HuH-7.5 (cell line): ENCODE measurements at places on chromosomes 16 and 17.

GRCh38 chr17:32625971-32626370 is 139.2 kb downstream of the CDK5R1 start:
- no peak for DNase-seq

GRCh38 chr17:39867084-39867879 is 720 bp upstream of the ZPBP2 start:
- DNase-seq, result no peak

DNA sequence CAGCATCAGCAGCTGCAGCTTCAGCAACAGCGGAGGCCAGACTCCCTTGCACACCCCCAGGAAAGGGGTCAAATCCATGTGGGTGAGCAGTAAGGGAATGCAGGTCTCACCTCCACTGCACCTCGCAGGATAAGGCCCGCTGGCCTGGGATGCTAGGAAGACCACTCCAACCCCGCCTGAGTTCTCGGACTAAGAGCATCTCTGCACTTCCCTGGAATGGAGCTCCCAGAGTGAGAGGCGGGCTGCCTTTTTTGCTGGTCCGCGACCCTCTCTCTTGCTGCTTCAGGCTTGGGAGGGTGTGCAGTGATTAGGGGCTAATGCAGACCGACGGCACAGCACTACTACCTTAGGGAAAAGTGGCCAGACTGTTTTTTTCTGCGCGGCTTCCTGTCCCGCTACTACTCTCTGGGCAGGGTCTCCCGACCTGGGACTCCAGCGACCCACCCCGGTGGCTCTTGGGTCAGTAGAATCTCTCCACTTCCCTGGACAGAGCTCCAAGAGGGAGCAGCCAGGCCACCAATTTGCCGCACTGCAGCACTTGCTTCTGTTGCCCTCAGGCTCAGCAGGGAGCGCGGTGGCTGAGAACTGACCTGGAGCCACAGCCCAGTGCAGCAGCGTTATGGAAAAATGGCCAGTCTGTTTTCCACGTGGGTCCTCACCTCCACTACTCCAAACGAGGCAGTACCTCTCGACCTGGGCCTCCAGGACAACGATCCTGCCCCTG is 480.4 kb downstream of the CDH8 start:
- DNase-seq, result no peak

DNA sequence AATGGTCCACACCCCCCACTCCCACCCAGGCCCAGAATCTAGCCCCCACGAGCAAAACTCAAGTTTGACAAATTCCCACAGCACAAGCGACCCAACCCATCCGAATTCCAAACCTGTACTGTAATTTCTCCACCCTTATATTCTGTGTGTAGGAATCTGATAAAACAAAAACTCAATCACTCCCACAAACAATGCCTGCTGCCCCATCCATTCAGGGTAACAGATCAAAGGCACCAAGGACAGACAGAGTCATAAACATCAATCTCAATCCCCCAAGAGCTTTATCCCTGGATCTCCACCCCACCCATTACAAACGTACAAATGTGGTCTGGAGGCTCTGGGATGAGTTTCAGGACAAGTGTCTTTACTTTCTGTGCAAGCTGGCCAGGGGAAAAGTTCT is 157.8 kb downstream of the AXIN2 start:
- no peak for DNase-seq

GRCh38 chr17:17151055-17151454 is 55.1 kb downstream of the PLD6 start:
- DNase-seq, result no peak

DNA sequence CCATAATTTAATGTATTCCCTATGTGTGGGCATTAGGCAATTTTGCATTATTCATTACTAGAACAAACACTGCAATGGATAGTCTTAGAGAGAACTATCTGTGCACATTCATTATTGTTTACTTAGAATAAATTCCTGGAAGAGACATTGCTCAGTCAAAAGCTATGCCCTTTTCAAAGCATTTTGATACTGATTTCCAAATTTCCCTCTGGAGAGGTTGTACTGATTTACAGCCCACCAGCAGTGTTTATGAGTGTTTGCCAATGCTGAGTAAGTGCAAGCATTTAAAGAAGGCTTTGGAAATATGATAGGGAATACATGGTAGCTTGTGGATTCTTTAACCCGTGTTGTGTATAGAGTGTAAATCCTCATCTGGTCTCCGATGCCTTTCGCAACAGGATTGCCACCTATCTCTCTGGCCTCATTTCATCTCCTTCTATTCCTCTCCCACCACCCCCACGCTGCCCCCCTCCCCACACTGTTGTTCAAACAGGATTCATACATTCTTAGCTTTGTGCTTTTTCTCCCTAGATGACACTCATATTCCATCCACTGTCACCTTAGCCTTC is 33.4 kb upstream of the MMD start:
- no peak for DNase-seq

DNA sequence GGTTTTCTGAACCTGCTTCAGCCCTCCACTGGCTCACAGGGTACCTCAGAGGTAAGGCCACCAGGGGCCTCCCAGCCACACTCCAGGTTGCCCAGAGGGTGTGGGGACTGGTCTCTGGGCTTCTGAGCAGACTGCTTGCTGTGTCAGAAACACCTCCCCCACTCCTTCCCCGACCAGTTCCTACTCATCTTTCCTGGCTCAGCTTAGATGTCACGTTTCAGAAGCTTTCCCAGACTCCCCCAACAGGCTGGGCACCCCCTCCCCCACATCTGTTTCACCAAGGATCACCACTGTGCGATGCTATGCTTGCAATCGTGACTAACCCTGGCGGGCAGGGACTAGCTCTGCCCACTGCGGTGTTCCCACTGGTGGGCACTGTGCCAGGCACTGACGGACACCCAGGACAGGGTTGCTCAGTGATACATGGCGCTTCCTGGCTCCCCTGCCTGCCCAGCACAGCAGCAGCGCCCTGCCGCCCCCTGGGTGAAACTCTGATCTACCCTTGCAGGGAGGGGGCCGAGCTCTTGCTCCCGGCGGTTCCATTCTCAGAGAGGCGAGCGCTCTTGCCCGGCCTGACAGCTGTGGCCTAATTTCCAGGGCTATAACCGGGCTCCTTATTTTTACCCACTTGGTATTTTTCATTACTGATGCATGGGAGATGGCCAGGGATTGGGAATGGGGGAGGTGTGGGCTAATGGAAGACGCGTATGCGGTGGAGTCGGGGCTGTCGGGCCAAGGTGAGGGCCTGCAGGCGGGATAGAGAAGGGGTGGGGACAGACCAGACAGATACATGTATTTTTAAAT is 29.4 kb upstream of the MTSS2 start:
- no peak for DNase-seq

DNA sequence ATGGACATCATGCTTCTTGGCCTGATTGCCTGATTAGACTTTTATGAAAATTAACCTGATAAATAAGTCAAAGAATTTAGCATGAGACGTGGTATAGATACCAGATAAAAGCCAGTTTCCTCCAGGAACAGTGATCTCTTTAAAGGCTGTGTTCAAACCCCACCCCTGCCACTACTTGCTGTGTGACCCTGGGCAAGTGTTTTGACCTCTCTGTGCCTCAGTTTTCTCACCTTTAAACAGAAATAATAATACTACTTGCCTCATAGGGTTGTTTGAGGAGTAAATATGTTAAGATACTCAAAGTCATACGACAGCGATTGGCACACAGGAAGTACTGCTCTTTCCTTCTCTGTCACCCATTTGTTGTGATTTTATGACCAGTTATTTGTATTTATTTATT is 115.5 kb downstream of the MAF start:
- no peak for DNase-seq

GRCh38 chr17:68580236-68580770 is 20.9 kb downstream of the FAM20A start:
- no peak for DNase-seq

GRCh38 chr16:8878523-8878911 is 3.6 kb upstream of the LITAFD start:
- no peak for DNase-seq

DNA sequence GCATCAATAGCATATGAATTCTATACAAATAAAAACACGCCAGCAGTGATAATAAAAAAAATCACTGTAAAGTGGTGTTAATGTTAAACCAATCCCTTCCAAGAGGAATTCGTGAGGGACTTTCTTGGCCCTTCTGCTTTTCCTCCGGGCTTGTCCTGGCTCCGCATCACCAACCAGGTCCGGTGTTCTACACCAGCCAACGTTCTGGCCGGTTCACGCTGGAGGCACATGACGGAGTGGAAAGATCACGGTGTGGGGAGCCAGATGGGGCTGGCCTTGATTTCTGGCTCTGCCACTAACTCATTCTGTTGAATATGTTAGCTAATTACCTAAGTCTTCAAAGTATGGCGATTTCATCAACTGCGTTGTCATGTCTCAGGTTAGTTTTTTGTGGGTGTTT is 1.4 kb upstream of the KRTAP29-1 start:
- DNase-seq, result no peak

DNA sequence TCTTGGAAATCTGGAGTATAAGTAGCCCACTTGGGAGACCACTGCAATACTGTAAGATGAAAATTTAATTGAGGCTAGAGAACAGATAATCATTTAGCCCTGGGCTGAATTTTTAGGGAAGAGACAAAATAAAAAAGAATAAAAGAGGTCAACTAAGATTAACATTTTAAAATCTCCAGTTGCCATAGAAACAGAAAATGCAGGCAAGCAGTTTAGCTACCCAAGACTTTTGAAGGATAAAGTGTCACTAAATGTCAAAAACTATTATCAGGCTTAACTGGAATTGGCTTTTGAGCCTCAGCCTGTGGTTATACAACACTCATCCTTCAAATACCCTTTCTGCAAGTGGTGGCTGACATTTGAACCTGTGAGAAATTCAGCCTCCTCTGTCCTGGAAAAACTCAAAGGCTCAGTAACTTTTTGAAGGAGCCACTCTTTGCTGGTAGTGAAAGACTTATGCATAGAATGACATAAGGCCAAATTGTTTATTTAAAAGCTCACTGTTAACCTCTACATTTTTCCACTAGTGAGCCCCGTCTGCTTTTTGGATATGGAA is 220.7 kb upstream of the KCNJ16 start:
- DNase-seq, result no peak

GRCh38 chr17:28416703-28417311 is 10.8 kb upstream of the SLC46A1 start:
- DNase-seq, result peak; percentile 79

DNA sequence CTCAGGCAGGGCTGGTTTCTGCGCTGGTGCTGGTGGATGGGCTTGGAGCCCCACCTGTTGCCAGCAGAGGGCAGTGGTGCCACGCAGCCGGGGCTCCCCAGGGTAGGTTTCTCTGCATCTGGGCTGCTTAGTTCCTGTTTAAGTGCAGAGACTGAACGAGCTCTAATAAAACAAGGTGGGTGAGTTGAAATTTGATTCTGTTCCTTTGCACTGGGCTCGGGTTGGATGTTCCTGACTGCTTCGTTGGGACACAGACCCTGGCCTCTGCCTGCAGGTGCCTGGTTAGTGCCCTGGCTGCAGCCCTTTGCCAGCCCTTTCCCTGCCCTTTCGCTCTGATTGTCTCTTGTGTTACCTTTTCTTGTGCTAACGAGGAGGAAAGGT is 30.0 kb downstream of the TBCD start:
- peak; percentile 97 for DNase-seq

- no peak for DNase-seq
Measured at GRCh38 chr17:63191610-63192009, 225.6 kb downstream of the TANC2 start.

GRCh38 chr16:88331989-88332920 is 50.5 kb upstream of the ZNF469 start:
- DNase-seq, result no peak

DNA sequence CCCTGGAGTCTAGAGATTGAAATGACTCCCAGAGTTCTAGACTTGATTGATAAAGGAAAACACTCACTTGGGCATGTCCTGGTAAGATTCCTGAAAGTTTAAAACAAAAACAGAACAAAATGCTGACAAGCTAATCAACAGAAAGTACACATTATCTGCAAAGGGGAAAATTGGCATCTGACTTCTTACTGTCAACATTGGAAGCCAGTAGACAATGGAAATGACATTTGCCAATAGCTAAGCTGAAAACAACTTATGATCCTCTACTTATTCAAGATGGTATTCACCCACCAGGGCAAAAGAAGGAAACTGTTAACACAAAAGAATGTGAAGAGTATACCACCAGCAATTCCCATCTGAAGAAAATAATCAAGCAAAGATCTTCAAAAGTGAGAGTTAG is 36.8 kb upstream of the CDYL2 start:
- DNase-seq, result no peak

DNA sequence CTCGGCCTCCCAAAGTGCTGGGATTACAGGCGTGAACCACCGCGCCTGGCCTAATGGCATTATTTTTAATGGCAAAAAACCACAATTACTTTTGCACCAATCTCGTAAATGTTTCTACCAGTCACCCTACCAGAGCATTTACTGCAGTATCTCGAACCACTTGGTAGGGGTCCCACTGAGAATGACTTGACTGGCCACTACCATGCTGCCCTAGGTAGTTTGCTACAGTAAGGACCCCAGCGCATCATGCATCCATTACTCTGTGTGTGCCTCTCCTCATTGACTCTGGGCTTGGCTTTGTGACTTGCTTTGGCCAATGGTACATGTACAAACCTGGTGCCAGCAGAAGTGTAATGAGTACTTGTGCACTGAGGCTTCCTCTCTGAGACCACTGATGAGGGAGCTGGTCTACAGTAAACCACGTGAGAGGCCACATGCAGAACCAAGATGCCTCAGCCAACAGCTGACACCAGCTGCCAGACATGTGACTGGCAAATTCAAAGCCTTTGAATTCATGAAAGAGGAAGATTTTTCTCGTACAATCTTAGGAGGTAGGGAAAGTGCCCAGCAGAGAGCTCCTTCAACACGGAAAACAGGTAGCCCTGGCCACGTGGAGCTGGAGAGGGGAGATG is 421.7 kb upstream of the C16orf82 start:
- DNase-seq, result no peak

DNA sequence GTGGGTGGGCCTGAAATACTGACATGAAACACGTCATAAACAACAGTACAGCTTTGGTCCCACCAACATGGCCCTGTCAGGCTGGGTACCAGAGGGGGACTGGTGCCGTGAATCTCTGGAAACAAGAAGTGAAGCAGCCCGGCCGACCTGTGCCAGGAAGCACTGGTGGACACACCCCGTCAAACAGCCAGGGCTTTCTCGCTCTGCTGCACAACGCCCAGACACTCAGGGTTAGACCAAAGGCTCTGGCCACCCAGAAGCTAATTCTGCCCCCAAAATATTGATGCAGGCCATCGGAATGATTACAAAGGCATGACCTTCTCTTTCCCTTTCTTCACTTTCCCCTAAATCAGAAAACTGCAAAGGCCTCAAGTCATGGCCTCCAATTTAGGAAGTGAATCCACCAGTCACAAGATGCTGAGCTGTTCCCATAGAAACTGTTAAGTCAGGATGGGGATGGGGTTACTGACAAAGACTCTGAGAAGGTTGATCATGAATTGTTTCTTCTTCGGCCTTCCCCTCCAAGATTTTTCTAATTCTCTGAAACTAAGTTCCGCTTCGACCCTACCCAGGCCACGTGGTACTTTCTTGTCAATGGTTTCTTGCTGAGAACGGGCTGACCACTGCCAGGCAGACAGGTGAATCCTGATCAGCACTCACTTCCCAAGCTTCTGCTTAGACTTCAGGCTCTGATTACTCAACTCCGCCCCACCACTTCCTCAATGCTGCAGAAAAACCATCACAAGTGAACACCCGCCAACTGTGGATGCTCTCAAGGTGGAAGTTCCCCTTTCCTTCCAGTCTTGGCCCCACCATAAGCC is 6.7 kb downstream of the PITPNA start:
- DNase-seq, result no peak
